ENCODE measurements at places on chromosomes 11 and 22. TPM values are rescaled to one million over a fixed set of nuclear protein-coding genes. Genes with fewer than 3 reads are reported as not detected.

DNA sequence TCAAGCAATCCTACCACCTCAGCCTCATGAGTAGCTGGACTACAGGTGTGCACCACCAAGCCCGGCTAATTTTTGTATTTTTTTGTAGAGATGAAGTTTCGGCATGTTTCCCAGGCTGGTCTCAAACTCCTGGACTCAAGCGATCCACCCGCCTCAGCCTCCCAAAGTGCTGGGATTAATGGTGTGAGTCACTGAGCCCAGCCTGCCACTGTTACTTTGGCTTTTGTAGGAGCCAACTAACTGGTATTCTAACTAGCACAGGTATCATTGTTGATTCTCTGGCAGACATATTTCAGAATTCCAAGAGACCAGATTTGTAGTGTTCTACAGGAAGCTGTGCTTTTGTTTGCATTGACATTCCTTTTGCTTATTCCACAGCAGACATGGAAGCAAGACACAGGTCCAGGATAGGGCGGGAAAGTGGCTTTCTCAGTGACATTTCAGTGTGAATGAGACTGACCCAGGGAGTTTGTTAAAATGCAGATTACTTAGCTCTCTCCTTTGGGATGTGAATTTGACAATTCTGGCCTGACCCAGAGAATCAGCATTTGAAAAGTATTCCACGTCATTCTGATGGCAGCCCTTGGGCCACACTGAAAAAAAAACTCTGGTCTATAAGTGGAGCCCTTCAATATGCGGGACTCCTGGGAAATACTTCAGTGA, 52.2 kb upstream of the PAX6 start:
- no peak for DNase-seq

MFRP gene
- not detected for total RNA-seq

RAB38 gene
- 0.64 TPM for total RNA-seq

- DNase-seq = no peak
These were observed 8.4 kb upstream of the MMP20 start for GRCh38 chr11:102633385-102634026.

DNA sequence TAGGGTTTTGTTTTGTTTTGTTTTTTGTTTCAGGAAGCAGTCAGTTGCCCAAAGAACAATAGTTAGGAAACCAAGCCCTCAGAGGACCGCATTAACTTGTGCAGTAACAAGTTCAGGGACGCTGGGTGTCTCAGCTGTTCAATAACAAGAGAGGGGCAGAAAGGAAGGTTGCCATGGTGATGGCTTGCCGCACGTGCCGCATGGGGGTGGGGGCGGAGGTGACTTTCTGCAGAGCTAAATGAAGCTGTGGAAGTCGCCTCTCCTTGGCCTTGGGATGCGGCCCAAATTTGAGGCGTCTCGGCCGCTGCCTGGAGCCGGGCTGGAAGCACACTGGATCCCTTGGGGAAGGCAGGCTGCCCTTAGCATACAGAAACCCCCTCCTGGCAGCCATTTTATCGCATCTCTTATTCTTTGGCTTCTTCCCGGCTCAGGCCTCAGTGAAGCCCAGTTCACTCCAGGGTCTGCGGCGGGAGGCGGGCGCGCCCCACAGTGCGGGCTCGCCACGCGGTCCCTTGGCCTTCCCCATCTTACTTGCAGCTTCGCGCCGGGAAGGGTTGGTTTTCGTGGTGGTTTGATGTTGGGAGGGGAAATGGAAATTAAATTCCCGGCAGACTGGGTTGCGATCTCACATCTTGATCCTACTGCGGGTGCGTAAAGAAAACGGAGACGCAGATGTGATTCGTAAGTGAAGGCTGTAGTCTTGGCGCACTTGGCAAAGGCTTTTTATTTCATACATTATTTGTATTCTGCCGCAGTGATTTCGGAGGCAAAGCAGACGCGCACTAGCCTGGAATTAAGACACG, 94.3 kb downstream of the SLC17A6 start:
- DNase-seq = no peak

- peak; percentile 71 for DNase-seq
These were observed 9.4 kb downstream of the EHD1 start for GRCh38 chr11:64868904-64869570.

DNA sequence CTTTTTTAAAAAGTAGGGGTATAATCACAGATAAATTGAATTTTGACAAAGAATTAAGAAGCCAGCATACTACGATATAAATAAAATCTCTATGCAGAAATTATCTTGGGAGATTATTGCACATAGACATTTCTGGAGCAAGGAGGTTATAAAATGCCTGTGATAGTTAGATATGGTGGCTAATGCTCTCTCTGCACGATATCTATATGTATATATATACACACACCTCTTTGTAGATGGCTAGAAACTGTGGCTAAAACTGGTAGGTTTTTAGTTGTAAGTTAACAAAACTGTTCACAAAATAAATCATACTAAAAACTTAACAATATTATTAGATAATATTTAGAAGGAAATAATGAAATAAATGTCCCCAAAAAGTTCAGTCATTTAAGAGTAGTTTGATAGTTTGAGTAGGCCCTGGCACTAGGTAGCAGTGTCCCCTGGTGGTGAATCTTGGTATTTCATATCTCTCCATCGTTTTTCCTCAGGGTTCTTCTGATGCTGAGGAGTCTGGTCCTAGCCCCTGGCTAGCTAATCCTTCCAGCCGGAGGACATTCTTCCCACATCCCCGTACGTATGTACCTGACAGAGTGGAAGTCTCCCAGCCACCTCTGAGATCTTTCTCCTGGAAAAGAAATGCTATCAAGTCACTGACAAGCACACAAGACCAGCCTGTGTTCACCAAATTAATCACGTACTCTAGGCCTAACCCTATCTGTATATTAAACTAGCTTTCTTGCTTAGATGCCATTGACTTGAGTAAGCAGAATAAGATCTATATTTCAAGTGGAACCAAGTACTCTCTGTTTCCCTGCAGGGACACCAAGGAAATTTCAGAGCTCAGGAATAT, 32.2 kb downstream of the ART5 start:
- no peak for DNase-seq

PGA5 gene
- not detected for total RNA-seq

- no peak for DNase-seq
These were observed 2.2 kb downstream of the PLEKHB1 start for GRCh38 chr11:73648571-73649046.

GRCh38 chr11:83194281-83195142, 1.0 kb downstream of the ANKRD42 start:
- DNase-seq = peak; percentile 75

ADAMTS15 gene
- not detected for total RNA-seq

DNA sequence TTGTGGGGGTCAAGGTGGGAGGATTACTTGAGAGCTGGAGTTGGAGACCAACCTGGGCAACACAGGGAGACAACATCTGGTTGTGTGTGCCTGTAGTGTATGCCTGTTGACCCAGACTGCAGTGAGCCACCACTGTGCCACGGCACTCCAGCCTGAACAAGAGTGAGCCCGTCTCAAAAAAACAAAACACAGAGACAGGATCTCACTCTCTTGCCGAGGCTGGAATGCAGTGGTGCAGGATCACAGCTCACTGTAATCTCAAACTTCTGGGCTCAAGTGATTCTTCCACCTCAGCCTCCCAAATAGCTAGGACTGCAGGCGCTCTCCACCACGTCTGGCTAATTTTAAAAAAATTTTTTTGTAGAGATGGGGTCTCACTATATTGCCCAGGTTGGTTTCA, 112.5 kb downstream of the SGSM3 start:
- no peak for DNase-seq

DNA sequence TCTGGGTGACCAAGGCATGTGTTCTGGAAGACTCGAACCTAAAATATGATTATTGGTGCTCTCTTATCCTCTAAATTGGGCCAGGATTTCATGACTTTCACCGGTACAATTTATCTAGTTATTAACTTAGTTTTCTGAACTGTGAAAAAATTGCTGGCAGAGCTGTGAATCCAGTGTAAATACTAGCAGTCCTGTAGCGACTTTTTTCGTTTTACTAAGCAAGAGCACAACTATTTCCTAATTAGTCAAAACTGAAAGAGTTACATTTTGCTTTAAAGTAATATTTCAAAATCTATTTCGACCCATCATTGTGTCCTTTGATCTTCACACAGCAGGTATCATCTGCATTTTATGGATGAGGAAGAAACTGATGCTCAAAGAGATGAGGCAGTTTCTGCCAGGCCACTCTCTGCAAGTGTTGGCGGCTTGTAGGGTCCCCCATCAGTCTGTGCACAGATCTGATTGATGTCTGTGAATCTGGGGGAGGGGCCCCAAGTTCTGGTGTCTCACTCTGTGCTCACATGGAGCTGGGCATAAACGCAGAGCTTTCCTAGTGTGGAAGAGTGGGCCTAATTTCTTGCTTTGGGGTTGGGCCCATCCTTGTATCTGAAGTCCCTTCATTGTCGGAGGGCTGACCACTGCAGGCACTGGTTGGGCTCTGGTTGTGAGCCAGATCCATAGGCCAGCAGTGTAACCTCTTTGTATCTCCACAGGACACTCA, 1.4 kb upstream of the TRMT2A start:
- no peak for DNase-seq

GRCh38 chr22:20435436-20436306, 2.0 kb downstream of the SCARF2 start:
- no peak for DNase-seq

DNA sequence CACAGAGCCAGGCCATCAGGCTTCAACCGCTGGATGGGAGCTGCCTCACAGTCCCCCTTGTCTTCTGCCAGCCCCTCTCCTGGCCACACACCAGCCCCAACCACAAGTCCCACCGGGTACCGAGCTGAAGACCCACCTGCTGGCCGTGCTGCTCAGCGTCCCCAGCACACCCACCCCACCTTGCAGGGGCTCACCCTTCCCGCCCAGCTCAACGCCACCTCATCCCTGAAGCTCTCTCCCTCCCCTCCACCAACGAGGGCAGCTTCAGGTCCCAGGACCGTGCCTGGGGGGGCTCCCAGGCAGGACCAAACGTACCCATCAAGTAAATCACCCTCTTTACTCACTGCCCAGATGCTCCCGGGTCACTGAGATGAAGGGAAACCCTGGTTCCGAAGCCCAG, 141.0 kb downstream of the CRYBB2 start:
- DNase-seq = no peak

POLR3H gene
- 11.7 TPM for total RNA-seq

DNA sequence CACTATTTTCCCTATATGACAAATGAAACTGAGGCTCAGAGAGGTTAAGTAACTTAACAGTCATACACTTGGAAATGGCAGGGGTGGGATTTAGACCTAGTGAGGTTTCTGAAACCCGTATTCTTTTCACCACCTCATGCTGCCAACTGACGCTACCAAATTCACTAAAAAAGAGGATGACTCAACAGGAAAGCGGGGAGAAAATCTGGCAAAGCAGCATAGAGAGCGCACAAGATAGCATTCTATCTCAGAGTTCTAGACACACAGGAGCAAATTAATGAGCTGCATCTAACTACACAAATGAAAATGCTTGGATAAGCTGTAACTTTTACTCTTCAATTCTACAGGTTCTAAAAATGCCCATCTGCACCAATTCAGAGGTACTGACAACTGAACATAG, 136.4 kb downstream of the RBFOX2 start:
- DNase-seq = no peak

SCUBE2 gene
- not detected for total RNA-seq

DNA sequence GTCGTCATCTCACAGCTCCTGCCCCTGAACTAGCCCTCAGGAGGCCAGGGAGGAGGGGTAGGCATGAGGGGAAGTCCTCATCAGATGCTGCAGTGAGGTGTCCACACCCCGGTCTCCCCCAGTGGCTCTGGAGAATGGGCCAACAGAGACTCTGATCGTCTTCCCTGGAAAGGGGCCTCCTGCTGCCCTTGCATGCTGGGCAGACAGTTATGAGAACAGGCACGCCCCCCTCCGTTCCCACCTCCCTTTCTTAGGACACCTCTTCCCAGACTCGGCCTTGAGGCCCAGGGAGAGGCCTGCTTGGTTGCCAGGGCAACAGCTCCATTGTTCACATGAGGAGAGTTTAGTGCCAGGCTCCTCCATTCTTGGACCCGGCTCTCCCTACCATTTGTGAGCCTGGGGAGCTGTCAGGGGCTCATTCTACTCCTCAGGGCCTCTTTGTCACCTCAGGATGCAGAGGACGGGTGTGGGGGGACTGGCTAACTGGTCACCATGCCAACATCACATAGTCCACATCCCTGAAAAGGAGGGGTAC, 157.7 kb downstream of the TTC17 start:
- no peak for DNase-seq

- DNase-seq = no peak
These were observed 32.5 kb upstream of the OR6M1 start for GRCh38 chr11:123838659-123839058.

DNA sequence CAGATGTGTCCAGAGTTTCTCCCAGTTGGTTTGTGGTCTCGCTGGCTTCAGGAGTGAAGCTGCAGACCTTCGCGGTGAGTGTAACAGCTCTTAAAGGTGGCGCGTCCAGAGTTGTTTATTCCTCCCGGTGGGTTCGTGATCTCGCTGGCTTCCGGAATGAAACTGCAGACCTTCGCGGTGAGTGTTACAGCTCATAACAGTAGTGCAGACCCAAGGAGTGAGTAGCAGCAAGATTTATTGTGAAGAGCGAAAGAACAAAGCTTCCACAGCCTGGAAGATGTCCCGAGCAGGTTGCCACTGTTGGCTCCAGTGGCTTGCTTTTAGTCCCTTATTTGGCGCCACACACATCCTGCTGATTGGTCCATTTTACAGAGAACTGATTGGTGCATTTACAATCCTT, 1.8 kb upstream of the PGA3 start:
- no peak for DNase-seq

GRCh38 chr11:96228910-96229309, 114.1 kb downstream of the MAML2 start:
- DNase-seq = no peak

DNA sequence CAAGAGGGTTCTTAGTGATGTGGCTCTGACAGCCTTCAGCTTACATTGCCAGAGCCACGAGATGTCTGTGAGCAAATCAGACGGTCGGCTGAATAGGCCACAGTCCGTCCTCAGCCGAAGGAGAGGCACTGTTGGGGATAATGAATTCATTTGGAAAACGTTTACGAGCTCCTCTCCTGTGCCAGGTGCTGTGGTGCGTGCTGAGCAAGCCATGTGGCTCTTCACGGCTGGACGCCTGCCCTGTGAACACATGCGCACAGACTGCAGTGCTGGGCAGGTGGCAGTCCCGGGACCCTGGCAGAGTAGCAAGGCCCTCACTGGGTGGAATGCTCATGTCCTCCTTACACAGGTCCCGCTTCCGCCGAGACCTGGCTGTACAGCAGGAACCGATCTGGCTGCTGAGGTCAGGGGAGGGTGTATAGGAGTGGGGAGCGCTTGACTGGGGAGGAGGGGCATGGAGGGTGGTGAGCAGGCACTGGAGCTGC, 6.8 kb downstream of the TBC1D22A start:
- DNase-seq = peak; percentile 30

DNA sequence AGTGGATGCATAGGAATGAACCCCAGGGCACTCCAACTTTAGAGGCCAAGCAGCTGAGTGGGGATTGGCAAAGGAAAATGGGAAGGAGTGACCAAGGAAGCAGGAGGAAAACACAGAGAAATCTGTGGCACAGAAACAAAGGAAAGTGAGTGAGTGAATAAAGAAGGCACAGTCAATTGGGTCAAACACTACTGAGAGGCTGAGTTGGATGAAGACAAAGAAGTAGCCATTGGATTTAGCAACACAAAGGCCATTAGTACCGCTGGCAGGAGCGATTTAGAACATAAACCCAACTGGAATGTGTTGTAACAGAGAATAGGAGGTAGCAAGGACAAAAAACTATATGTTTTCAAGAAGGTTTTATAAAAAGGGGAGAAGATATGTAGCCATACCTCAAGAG, 6.6 kb upstream of the NXPE1 start:
- no peak for DNase-seq

- no peak for DNase-seq
These were observed 16.1 kb upstream of the MS4A7 start for GRCh38 chr11:60362241-60362640.

KMT2A gene
- total RNA-seq = 127 TPM

NXF1 gene
- 356 TPM for total RNA-seq

TH gene
- not detected for total RNA-seq

Data from CD8-positive, alpha-beta T cell (primary cell).